ENCODE measurements at places on chromosomes 6 and 20.

DNA sequence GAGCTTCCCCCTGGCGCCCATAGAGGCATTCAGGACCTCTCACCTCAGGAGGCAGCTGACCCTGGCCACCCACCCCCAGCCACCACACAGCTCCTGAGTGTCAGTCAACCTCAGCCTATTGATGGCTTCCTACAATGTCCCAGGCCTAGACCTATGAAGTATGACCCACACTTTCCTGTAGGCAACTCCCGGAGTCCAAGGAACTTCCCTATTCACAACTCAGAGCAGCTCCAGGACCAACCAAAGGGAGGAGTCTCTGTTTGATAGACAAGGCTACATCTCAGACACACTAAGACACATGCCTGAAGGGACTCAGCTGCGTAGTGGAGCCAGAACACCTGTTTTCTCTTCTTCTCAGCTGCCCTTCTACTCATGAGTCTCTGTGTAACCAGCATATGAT is 169.1 kb downstream of the MAFB start:
- DNase-seq, result no peak

DNA sequence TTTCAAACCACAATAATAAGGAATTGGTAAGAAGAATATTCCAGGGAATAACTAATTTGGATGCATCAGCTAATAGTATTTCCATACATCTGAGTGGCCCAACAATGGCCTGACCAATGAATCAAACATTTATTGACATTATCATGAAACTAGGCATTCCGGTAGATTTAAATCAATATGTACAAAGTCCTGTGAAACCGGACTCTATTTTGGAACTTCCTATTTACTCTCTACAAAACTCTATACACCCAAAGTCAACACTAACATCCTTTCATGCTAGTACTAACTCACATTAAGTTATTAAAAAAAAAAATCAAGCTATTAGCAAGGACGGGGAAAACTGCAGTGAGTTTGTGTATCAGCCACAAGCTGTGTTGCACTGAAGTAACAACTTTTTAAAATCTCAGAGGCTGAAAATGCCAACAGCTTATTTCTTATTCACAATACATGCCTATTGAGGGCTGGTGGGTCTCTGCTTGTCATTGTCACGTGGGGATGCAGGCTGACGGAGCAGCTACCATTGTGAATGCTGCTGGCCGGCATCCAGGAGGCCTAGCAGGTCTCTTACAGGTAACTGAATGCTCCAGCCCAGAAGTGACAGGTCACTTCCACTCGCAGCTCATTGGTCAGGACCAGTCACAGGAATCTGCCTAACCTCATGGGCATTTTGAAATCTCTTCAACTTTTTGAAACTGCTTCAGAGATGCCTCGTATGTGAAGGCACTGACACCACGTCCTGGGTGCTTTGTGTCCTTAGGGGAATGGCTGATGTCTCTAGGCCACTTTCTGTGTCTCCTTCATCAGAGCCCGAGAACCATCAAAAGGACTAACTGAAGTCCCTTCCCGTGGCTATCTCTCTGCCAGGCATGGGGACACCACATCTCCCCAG is 76.3 kb downstream of the SLC22A23 start:
- DNase-seq, result no peak

DNA sequence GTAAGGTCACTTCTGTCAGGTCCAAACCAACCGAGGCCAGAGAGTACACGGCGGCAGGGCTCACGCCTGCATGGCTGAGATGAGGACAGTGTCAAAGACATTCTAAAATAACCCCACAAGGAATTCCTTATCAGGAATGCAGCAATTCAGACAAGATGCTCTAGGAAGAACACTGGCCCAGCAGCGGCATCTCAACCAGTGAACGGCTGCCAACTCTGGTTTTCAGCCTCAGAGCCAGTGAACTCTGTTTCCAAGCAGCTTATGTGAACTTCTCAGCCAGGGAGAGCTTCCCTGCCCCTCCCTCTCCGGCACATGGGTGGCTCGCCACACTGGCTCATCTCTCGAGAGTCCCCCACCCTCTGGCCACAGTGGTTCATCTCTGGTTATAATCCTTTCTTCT is 36.9 kb downstream of the KCNQ2 start:
- DNase-seq, result peak; percentile 38

GRCh38 chr6:105561486-105561885 is 158.6 kb upstream of the PREP start:
- no peak for DNase-seq

GRCh38 chr20:10580700-10581099 is 93.1 kb downstream of the JAG1 start:
- no peak for DNase-seq

DNA sequence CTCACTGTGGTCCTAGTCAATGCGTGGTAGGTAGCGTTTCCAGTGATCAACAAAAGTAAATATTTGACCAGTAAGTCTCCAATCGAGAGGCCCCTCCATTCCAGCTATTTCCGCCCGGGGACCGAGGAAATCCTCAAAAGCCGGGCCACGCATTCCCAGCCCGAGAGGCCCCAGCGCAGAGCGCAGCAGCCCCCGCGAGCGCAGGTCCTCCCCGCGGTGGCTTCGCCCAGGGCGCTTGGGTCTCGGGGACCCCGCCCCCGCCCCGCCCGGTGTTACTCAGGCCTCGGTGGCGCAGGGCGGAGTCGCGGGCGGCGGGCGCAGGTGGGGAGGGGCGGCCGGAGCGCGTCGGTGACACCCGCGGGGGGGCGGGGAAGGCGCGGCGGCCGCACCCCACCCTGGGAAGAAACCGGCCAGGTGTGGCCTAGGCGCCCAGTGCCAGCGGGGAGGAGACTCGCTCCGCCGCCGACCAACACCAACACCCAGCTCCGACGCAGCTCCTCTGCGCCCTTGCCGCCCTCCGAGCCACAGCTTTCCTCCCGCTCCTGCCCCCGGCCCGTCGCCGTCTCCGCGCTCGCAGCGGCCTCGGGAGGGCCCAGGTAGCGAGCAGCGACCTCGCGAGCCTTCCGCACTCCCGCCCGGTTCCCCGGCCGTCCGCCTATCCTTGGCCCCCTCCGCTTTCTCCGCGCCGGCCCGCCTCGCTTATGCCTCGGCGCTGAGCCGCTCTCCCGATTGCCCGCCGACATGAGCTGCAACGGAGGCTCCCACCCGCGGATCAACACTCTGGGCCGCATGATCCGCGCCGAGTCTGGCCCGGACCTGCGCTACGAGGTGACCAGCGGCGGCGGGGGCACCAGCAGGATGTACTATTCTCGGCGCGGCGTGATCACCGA is at the start of gene DSP:
Gene DSP (plus strand): TSS at position 497 of the 890 bp plus-strand sequence. CDS start 245 bp downstream, at position 742.
- DNase-seq, result peak; percentile 76

- peak; percentile 76 for DNase-seq
Measured at GRCh38 chr6:5205877-5206850, 54.6 kb downstream of the LYRM4 start.

DNA sequence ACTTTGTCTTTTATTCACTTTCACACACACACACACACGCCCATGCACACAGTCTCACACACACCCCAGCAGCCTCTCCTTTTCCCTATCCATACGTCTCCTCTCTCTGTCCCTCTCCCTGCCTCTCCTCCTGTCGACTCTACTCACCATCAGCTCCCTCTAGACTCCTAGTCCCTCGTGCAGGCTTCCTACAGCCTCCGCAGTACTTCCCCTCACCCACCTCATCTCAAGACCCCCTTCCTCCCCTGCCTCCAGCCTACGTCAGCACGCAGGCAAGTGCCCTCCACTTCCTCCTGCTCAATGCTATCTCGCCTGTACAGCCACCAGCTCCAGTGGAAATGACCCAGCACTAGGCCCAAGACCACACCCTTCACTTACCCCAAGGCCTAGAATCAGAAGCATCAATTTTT is 820 bp upstream of the TREML2 start:
- no peak for DNase-seq
